ENCODE measurements at places on chromosomes 7 and 10.

DNA sequence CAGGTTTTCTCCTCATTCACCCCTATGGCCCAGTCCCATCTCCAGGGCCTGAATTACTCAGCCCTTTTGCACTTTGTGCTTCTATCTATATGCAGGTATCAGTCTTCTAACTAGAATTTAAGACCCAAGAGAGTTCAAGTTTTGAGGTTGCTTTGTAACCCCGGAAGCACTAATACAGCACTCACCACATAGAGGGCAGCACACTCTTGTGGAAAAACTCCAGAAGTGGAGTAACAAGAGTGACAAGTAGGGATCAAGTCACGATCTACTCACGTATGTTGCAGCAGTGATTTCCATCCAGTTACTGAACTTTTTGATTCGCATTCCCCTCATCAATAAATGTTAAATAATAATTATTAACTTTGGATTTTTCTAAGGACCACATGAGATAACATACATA is 151.0 kb downstream of the CHCHD3 start:
- DNase-seq: no peak

GRCh38 chr7:4235596-4235995 is 446.5 kb upstream of the FOXK1 start:
- DNase-seq: no peak

- no peak for DNase-seq
Observed at GRCh38 chr7:18521945-18522566, 26.5 kb downstream of the HDAC9 start.

DNA sequence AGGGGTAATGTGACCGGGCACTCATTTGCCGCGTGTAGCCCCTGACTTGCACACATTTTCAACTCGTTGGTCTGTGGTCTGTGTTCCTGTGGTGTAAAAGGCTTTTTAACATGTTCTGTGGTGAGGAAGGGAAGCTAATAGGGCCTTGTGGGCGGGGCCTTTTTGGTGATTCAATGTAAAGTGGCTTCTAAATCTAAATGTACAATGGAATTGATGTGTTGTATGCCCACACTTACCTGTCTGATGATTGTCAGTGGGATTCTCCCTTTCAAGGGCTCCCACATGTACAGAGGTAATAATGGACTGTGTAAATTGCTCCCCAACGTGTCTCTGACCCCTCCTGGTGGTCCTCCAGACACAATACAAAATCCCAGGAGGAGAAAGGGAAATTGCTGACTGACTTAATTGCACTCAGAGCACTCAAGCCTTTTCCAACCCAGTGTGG is 43.1 kb upstream of the GATAD1 start:
- DNase-seq: no peak
